ENCODE measurements at places on chromosomes 7 and 10.

GRCh38 chr10:50316174-50316573, 64.9 kb upstream of the ASAH2 start:
- DNase-seq, result no peak

DNA sequence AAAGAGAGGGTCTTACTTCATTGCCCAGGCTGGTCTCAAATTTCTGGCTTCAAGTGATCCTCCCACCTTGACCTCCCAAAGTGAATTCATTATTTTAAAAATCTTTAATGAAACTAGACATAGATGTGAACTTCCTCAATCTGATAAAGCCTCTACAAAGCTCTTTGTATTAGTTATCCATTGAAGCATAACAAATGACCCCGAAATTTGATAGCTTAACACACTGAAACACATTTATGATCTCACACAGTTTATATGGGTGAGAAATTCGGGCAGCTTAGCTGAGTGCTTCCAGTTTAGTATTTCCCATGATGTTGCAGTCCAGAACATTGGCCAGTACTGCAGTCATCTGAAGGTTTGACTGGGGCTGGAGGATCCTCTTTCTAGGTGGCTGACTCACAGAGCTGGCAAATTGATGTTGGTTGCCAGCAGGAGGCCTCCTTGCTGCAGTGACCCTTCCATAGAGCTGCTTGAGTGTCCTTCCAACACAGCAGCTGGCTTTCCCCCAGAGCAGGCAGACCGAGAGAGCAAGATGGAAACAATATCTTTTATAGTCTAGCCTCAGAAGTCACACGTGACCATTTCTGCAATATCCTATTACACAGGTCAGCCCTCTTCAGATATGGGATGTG, 16.6 kb upstream of the WNT8B start:
- DNase-seq, result no peak

DNA sequence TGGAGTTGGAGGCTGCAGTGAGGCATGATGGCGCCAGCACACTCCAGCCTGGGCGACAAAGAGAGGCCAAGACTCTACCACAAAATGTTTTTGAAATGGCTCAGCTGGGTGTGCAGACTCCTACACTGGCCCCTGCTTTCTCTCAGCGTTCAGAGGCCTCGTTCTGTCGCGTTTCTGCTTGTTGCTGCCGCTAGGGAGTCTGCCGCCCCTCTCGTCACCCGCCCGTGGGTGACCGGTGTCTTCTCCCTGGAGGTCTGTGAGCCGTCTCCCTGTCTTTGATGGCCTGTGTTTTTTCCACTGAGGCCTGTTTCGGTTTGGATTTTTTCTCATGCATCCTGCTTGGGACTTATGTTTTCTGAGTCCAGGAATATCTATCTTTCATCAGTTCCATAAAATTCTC, 23.6 kb upstream of the UNCX start:
- no peak for DNase-seq

DNA sequence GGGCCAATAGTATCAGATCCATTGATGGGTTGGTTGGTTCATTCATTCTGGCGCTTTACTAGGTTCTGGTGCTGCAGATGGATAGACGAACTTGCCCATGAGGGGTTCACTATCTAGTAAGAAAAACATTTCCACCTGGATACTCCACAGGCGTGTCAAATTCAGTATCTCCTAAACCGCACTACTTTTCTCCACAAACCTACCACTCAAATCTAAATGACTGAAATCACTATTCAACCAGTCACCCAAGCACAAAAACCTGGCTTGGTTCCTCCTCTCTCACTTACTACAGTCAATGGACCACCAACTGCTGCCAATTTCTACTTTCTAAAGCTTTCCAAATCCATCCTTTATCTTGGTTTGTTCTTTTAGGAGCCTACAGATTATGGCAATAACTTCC, 572 bp downstream of the AGK start:
- no peak for DNase-seq

- DNase-seq, result no peak
These were observed 34.1 kb upstream of the GUSB start for GRCh38 chr7:66016131-66016461.

- DNase-seq, result no peak
These were observed 112.1 kb upstream of the ABCB5 start for GRCh38 chr7:20503278-20503950.

GRCh38 chr7:118389629-118390028, 165.1 kb downstream of the ANKRD7 start:
- no peak for DNase-seq

DNA sequence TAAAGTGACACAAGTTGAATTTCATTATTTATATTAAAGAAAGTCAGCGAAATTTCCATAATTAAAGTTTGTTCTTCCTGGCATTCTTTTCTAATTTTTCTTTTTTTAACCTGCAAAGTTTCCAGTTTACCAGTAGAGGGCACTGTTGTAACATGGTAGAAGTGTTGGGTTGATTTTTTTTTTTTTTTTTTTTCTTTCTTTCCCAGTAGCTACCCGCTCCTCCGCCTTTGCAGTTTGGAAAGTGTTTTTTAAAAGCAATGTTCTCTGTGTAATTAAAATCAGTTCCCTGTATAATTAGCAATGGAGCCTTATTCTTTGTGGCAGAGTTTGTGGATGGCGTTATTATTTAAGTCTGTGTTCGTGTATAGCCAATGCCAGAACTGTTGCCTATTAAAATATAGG, 53.7 kb downstream of the TAF3 start:
- peak; percentile 11 for DNase-seq

DNA sequence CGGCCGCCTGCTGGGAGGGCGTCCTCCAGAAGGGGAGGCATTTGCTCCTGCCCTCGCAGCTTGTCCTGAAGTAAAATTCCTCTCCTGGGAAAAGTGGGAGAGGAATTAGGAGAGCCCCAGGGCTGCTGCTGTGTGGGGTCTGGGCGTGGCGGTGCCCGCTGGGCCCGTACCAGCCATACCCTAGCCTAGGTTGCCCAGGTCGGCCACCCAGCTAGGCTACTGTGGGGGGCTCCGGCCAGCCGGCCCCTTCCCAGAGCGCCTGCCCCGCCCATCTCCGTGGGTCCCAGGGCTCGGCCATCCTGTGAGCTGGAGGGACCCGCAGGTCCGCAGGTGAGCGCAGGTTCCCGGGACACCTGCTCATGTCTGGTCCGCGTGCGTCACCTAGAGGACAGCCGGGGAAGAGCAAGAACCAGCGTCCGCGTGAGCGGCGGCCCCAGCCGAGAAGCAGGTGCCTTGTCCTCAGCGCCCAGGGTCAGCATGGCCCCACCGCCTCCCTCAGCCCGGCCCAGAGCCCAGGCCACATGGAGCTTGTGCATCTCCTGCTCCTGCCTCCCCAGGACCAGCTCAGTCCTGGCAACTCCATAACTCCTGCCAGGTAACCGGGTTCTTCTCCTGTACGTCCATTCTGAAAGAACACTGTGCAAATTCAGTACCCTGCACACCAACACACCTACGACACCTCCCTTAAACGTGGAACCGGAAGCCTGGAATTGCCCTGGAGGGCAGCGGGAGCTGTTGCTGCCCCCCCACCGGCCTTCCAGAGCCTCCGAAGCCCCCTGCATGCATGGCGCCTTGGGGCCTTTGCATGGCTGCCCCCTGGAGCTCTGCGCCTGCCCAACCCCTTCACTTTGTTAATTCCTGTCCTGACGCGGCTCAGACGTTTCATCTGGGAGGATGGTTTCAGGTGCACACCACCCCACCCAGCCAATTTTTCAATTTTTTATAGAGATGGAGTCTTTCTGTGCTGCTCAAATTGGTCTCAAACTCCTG, 22.8 kb upstream of the FOXL3 start:
- no peak for DNase-seq

DNA sequence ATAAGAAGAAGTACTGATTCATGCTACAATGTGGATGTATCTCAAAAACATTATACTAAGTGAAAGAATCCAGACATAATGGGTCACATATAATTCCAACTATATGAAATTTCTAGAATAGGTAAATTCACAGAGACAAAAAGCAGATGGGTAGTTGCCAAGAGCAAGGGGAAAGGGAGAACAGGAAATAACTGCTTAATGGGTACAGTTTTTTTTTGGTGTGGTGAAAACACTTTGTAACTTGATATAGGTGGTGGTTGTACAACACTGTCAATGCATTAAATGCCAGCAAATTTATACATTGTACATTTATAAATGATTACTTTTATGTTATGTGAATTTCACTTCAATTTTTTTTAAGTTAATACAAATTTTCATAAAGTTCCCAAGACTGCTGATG, 19.4 kb upstream of the LRRN3 start:
- no peak for DNase-seq

DNA sequence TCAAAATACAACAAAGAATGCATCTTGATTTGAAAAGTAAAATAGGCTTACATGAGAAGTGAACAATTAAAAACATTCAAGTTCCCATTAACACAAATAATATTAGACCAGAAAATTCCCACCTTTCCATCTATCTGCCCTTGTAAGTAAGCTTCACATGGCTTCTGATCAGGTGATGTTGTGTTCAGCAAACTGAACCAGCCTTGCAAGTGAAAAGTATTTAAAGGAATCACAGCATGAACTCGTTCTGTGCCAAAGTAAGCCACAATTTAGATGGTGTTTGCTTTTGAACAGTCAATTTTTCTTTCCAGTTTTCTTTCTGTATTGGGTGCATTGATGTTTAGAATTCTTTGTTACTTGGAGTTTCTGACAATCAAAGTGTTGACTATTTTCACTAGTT, 347.9 kb downstream of the TNS3 start:
- no peak for DNase-seq

GRCh38 chr10:74153123-74153522, 2.1 kb downstream of the ADK start:
- no peak for DNase-seq

- no peak for DNase-seq
These were observed 51.5 kb upstream of the GRM3 start for GRCh38 chr7:86592185-86592584.

DNA sequence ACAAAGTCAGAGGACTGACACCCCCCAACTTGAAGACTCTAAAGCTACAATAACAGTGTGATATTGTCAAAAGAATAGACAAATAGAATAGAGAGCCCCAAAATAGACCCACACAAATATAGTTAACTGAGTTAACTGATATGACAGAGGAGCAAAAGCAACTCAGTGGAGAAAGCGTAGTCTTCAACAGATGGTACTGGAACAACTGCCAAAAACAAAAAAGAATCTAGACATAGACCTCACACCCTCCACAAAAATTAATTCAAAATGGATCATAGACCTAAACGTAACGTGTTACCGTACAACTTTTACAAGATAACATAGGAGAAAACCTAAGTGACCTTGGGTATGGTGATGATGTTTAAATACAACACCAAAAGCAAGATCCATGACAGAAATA, 28.6 kb upstream of the PWWP2B start:
- DNase-seq, result no peak

GRCh38 chr7:131489196-131489595, 67.2 kb downstream of the PODXL start:
- DNase-seq, result no peak

GRCh38 chr10:2244471-2244870, 507.1 kb upstream of the ADARB2 start:
- peak; percentile 59 for DNase-seq

- peak; percentile 49 for DNase-seq
These were observed 29.8 kb downstream of the BCAP29 start for GRCh38 chr7:107609811-107610261.

DNA sequence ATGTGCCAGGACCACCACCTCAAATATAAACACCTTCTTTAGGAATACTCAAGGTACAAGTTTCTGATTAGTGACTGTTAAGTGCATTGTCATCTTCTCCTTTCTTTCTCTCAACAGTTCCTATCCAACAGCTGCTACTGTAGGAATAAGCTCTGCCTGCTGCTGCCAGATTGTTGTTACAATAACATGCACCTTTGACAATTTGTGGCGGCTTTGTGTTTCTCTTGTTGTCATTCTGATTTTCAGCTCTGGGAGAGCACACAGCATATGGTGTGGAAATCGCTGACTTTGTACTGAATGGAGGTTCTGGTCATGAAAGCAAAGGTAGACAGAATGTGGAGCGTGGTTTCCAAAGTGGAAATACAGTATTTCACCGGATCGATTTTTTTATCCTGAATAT, 182.8 kb downstream of the SEC23IP start:
- DNase-seq, result peak; percentile 55

- no peak for DNase-seq
These were observed 824.4 kb downstream of the GRID1 start for GRCh38 chr10:85542152-85542551.

DNA sequence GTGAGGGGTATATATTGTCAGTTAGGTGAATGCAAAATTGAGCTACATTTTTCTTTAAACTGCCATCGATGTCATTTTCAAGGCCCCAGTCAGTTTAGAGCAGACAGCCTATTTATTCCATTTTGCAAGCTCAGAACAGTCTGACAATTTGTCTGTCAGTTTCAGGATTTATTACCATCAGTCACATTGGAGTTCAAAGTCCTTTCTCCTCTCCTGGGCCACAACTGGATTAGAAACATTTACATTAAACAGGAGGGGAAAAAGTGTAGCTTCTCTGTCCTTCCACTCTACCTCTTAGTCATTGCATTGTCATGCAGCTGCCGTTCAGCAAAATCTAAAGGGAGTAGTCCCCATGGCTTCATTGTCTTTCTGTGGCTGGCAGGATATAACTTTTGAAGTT, 3.5 kb upstream of the GHITM start:
- DNase-seq, result no peak

GRCh38 chr7:140810830-140811556, 113.7 kb downstream of the BRAF start:
- DNase-seq, result peak; percentile 83

DNA sequence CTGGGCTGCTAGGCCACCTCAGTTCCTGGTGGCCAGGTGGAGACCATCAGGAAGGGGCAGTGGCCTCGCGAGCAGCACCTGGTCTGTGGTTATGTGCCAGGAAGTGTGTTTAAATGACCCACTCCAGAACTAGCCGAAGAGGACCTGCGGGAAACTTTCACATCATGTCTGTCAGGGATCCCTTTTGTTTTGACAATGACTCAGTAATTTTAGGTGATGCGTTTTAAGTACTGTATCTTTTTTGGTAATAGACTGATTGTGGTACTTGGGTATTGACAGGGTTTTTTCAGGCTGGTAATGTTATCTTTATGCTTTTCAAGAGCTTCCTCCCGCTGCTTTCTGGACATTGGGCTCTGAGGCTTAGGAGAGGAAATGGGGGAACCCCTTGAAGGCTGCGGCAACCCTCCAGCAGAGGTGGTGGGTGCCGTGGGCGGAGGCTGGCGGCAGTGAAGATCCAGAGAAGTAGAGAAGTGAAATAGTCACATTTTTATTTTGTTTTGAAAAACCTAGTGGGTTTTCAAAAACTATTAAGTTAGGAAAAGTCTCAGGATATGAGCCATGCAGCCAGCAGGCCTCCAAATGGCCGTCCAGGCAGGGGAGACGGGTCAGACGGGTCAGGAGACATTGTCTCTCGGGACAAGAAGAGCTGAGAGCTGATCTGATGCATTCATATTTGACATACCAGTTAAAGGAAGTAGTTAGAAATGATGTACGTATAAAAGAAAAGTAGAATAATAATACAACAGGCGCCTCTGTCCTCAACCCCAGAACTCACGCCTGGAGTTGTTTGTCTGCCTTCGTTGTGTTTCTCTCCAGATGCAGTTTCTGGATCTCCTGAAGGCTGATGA, 27.7 kb downstream of the PPP2R2D start:
- no peak for DNase-seq

All from NCI-H1694 (cell line).